ENCODE measurements at places on chromosomes 6 and 20.

- no peak for DNase-seq
Observed at GRCh38 chr6:164133095-164133494, 718.6 kb downstream of the QKI start.

DNA sequence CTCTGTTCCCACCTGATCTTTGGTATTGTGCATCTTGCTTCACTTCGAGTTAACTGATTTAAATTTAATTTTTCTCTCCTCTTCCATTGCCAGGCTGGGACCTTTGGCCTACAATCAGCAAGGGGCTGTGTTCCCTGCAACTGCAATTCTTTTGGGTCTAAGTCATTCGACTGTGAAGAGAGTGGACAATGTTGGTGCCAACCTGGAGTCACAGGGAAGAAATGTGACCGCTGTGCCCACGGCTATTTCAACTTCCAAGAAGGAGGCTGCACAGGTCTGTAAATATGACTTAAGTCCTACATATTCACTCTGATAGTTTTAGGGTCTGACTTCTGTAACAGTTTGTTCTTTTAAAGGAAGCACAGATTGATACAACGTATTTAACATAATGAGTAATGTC lies 412.4 kb downstream of the ARHGAP18 start:
- no peak for DNase-seq

DNA sequence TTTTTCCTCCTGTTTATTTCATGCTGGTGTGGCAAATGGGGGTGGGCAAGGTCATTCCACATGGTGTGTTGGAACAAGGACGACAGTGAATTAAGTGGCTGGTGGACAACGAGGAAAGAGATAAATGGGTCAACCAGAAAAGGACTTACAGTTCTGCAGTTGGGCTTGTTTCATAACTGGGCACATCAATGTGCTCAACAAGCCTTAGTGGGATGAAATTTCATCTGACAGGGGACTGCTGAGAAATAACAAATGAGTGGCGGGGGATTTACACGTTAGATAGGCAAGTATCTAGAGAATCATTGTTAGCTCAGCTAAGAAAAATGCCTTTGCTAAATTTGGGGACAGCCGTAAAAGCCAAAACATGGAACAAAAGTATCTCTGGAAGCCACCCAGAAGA lies 163.6 kb downstream of the NRN1 start:
- no peak for DNase-seq

GRCh38 chr6:111600154-111600553 lies 5.5 kb downstream of the TRAF3IP2 start:
- DNase-seq: no peak

DNA sequence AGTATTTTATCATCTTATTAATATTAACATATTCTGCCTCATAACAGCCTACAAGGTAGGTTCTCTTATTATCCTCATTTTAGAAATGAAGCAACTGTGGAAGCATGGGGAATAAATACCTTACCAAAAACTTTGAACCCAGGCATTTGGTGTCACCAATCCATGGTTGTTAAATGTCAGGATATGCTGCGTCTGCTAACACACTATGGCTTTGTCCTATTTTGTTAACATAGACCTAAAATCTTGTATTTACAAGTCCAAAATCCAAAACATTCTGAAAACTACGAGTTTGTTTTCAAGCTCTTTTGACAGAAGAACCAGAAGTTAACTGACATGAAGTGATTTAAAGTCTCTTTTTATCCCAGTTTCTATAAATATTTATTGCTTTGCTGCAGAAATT lies 53.4 kb downstream of the BMP5 start:
- no peak for DNase-seq

DNA sequence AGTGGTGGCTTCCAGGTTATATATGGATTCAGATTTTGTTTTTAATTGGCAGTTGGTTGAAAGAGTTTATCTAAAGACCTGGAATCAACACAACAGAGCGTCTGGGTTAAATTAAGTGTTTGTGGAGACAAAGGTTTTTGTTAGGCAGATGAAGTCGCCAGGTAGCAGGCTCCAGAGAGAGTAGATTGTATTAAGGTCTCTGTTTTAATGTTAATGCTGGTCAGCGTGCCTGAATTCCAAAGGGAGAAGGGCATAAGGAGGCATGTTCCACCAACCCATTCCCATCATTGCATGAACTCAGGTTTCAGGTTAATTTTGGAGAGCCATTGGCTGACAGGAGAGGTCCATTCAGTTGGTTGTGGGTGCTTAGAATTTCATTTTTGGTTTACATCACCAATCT lies 744.1 kb upstream of the GJE1 start:
- no peak for DNase-seq

DNA sequence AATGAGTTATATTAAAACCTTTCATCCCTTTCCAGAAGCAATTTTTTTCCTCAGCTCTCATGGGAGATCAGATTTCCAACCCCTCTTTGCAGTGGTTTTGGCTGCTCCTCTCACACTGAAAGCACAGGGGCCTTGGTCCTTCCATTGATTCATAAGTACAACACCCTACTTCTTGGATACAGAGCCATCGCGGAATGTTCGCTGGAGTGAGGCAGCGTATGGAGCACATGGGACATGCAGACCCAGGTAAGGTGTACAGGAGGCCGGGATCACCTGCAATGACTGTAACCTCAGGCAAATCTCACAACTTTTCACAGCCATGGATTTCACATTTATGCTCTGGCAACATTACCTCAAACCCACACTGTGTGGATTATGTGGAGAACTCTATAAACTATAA lies 75.2 kb upstream of the HEY2 start:
- no peak for DNase-seq

GRCh38 chr20:1275919-1276318 lies 9.8 kb downstream of the SNPH start:
- no peak for DNase-seq

GRCh38 chr6:33380272-33380981 lies 11.2 kb upstream of the KIFC1 start:
- no peak for DNase-seq

DNA sequence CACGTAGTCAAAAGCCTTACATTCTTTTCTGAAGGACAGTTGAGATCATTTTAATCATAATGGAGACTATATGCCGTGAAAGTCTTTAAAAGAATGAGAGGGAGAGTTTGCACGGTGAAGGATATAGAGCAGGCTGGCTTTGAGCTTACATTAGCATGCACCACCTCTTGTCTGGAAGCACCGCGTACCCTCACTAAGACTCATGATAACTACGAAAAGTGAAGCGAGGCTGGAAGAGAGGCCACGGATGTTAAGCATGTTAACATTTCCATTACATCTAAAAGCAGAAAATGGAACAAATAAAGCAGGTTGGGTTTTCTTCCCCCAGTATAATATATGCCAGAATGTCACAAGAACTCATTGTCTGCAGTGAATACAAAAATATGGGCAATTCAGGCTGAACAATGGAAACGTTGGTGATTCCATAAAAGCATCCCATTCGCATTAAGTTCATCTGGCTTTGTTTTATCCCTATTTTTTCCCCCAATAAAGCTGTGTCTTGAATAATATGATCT lies 40.6 kb upstream of the NKX2-2 start:
- DNase-seq: no peak

- DNase-seq: no peak
Observed at GRCh38 chr6:31908791-31909190, 6.9 kb upstream of the ZBTB12 start.

DNA sequence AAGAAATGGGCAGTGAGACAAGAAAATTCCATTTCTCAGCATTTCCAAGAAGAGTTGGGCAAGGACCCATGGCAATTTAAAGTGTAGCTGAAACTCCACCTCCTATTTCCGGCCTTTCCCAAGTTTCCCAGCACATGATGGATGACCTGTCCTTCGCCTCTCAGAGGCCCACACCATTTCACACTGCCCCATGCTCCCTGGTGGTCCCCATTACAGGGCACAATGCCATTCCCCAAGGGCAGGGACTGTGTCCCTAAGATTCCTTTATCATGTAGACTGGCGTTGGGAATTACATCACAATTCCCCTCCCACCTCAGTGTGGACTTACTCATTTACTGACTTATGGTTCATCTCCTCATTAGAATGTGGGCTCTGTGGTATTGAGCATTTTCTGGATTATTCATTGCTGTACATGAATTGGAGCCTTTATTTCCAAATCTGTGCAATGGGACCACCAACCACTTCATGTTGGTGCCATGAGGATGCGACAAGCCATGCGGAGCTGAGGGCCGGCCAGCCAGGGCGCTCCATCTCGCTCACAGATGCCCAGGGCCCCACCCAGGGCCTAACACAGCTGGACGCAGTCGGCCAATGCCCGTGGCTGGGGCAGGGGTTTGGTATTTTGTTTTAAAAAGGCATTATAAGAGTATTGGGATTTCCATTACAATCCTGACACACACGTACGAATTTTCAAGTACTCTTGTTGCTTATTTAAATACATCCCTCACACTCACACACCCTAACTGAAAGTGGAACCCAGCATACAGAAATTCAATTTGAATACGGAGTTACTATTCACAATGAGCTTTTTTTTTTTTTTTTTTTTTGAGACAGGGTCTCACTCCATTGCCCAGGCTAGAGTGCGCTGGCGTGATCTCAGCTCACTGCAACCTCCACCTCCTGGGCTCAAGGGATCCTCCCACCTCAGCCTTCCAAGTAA lies 5.4 kb downstream of the ACSS1 start:
- no peak for DNase-seq

DNA sequence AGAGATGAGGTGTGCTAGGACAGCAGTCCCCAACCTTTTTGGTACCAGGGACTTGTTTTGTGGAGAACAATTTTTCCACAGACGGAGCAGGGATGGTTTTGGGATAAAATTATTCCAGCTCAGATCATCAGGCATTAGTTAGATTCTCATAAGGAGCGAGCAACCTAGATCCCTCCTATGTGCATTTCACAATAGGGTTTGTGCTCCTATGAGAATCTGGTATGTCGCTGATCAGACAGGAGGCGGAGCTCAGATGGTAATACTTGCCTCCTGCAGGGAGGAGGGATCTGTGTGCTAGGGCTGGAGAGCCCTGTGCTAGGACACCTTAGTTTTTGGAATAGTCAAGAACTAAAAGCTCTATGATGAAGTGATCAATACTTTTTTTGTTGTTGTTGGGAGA lies 2.5 kb downstream of the SMIM13 start:
- no peak for DNase-seq

- DNase-seq: no peak
Observed at GRCh38 chr6:143966312-143966711, 41.7 kb downstream of the PLAGL1 start.

- DNase-seq: no peak
Observed at GRCh38 chr20:35312318-35312717, 20.1 kb upstream of the FAM83C start.

- no peak for DNase-seq
Observed at GRCh38 chr6:20924911-20925543, 390.8 kb downstream of the CDKAL1 start.

- DNase-seq: no peak
Observed at GRCh38 chr20:11672959-11673358, 244.7 kb upstream of the BTBD3 start.

DNA sequence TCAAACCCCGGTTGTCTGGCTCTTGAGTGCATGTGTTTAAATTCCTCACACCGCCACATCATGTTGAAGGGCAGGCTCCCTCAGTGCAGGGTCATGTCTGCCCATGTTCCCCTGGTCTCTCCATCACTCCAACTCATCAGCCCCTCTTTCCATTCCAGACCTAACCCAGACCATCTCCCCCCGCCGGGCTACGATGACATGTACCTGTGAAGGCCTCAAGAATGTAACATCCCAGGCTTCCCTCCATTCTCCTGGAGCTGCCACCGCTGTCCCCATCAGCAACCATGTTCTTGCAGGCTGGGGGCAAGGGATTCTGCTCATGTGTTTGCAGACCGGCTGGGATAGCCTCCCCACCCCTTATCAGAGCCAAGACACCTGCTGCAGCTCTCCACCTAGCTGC lies 19.9 kb downstream of the TMEM74B start:
- DNase-seq: no peak

Data from T-helper 9 cell (primary cell).